ENCODE measurements at places on chromosomes 5 and 9.

DNA sequence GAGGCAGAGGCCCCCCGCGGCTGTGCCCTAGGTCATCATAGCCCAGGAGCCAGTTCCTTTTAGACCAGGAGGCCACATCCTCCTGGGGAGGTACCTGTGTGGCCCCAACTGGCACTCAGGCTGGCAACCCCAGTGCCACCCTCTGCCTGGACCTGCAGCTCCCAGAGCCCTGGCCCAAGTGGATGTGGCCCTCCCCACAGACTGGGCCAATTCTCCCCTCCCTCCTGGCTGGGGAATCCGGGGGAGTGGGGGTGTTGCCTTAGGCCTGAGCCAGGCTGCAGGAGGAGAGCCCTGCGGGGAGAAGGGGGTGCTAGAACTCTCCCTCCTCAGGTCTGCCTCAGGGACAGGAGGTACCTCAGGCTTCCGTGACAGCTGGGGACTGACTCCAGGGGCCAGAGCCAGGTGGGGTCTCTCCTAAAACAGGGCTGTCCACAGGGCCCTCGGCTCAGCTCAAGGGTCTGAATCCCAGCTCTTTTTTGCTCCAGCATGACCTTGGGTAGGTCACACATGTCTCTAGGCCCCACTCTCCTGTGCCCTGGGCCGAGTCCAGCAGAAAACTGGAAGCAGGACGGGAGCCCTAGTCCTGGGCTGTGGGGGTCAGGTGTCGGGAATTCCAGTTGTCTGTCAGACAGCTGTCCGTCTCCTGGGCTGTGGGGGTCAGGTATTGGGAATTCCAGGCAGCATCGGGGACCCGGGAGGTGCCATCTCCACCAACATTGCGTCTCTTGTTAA is 9.6 kb downstream of the DNLZ start:
- DNase-seq: no peak

DNA sequence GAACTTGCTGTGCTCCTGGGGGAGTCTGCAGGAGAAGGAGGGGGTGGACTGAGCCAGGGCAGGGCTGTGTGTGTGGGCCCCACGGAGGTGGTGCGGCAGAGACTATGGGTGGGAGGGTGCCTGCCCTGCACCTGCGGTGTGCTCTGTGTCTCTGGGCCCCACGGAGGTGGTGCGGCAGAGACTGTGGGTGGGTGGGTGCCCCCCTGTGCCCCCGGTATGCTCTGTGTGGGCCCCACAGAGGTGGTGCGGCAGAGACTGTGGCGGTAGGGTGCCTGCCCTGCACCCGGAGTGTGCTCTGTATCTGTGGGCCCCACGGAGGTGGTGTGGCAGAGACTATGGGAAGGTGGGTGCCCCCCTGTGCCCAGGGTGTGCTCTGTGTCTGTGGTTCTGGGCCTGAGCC is 103.7 kb downstream of the EHMT1 start:
- no peak for DNase-seq

GRCh38 chr5:155047818-155048217 is 34.3 kb downstream of the KIF4B start:
- DNase-seq: no peak

GRCh38 chr5:112349371-112349770 is 69.7 kb downstream of the EPB41L4A start:
- no peak for DNase-seq

DNA sequence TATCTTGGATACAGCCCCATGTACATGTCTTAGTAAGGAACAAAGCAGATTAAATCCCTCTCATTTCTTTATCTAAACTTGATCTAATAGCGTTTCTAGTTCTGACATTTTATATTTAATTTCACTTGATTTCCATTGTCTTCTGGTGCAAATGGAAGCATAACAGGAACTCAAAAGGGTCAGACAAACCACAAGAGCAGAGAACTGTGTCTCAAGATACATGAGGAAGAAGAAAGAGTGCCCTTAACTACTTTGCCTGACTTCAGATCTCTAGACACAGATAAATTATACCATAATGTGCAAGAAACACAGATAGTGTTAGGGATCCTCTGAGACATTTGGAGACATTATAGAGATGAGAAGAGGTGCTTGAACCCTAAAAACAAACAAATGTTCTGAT is 20.7 kb upstream of the STX17 start:
- DNase-seq: no peak

- DNase-seq: no peak
These were observed 2.3 kb downstream of the TUT7 start for GRCh38 chr9:86351880-86352279.

Data from stimulated activated CD8-positive, alpha-beta memory T cell treated with anti-CD3 and anti-CD28 coated beads, Interleukin-15, amount 100 ng/mL, for 4 hours (primary cell).